ENCODE measurements at places on chromosomes 12 and 14. TPM values are rescaled to one million over a fixed set of nuclear protein-coding genes. Genes with fewer than 3 reads are reported as not detected.

GPRC5D gene
- 0.44 TPM for total RNA-seq

SART3 gene
- total RNA-seq, result 88.4 TPM

SLC38A4 gene
- not detected for total RNA-seq

RGS6 gene
- not detected for total RNA-seq

MVK gene
- 28.5 TPM for total RNA-seq

ATG14 gene
- 12.1 TPM for total RNA-seq

POTEG gene
- total RNA-seq, result not detected

C12orf56 gene
- not detected for total RNA-seq

GRCh38 chr12:93297032-93297431, 80.7 kb upstream of the NUDT4 start:
- H3K4me3 ChIP-seq, result peak overlapping the region; percentile 68
- no peak for DNase-seq
- H3K36me3 ChIP-seq, result no peaks in the 10 kb centered on the region

GRCh38 chr14:79841433-79841832, 369.9 kb downstream of the DIO2 start:
- no peak overlapping the region for H3K27ac ChIP-seq
- no peaks in the 10 kb centered on the region for H3K36me3 ChIP-seq
- no peak for DNase-seq
- no peaks in the 10 kb centered on the region for H3K4me1 ChIP-seq
- no peak overlapping the region for H3K4me3 ChIP-seq

- no peak for DNase-seq
- no peaks in the 10 kb centered on the region for H3K27me3 ChIP-seq
- no peak overlapping the region for H3K27ac ChIP-seq
- H3K4me1 ChIP-seq, result peaks cover 29% of the 10 kb centered on the region
- H3K36me3 ChIP-seq, result peaks cover 62% of the 10 kb centered on the region
Measured at GRCh38 chr14:102359341-102359740, 3.3 kb downstream of the CINP start.

GRCh38 chr14:36275741-36276140, 44.7 kb downstream of the MBIP start:
- H3K27me3 ChIP-seq, result peaks cover 38% of the 10 kb centered on the region
- no peak for DNase-seq
- peaks cover 8% of the 10 kb centered on the region for H3K4me1 ChIP-seq
- no peak overlapping the region for H3K4me3 ChIP-seq

GRCh38 chr14:90111895-90112534, 50.2 kb downstream of the KCNK13 start:
- H3K4me3 ChIP-seq, result no peak overlapping the region
- H3K27me3 ChIP-seq, result peaks cover 17% of the 10 kb centered on the region
- no peak for DNase-seq
- H3K36me3 ChIP-seq, result no peaks in the 10 kb centered on the region

DNA sequence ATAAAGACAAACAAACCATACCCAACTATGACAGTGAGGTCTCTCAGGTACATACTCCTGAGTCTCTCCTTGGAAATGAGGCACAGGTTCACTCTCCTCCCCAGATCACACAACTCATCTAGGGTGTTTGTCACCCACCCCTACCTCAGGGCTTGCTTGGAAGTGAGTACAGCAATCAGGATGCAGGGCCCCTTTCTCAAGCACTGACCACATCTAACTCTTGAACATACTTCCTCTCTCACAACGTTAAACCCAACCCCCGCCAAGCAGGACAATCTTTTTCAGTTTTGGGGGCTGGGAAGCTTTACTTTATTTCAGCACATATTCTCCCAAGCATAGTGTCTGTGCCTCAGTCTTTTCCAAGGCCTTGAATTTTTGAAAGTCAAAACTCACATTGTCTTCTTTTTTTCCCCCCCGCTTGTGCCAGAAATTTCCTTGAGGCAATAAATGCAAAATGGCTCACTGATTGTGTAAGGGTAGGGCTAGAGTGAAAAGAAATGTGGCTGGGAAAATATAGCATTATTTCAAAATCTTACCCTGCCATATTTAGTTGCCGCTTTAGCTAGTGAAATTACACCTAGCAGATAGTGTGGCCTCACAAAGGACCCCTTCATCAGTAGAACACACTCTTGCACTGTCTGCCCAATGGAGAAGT, 2.4 kb upstream of the GPR65 start:
- DNase-seq, result no peak
- peak overlapping the region; percentile 15 for H3K27ac ChIP-seq
- H3K4me3 ChIP-seq, result no peak overlapping the region
- no peaks in the 10 kb centered on the region for H3K27me3 ChIP-seq
- peaks cover 57% of the 10 kb centered on the region for H3K4me1 ChIP-seq

DNA sequence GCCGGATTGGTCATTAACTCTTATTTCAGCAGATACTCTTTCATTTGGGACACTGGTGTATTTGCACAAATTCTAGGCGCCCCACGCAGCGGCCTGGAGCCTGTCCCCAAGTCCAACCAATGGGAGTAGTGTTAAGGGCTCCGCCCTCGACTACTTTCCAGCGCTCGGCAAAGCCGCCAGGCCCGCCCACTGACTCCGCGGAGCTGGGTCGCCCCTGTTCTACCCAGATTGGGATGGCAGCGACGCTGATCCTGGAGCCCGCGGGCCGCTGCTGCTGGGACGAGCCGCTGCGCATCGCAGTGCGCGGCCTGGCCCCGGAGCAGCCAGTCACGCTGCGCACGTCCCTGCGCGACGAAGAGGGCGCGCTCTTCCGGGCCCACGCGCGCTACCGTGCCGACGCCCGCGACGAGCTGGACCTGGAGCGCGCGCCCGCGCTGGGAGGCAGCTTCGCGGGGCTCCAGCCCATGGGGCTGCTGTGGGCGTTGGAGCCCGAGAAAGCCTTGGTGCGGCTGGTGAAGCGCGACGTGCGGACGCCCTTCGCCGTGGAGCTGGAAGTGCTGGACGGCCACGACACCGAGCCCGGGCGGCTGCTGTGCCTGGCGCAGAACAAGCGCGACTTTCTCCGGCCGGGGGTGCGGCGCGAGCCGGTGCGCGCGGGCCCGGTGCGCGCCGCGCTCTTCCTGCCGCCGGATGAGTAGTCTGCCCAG, at the start of gene ACOT6:
Gene ACOT6, plus strand, starts transcription at position 179 of the 707 bp plus-strand sequence. Its CDS starts 55 bp downstream, at position 234.
- peaks cover 3% of the 10 kb centered on the region for H3K4me1 ChIP-seq
- peak within 1 kb of the TSS; percentile 46 for H3K27ac ChIP-seq
- H3K36me3 ChIP-seq, result no peaks in the 10 kb centered on the region
- peak; percentile 58 for DNase-seq
- H3K27me3 ChIP-seq, result no peaks in the 10 kb centered on the region

- no peaks in the 10 kb centered on the region for H3K27me3 ChIP-seq
- H3K36me3 ChIP-seq, result no peaks in the 10 kb centered on the region
- peaks cover 68% of the 10 kb centered on the region for H3K4me1 ChIP-seq
Measured at GRCh38 chr14:68822132-68822651, 29.3 kb upstream of the ZFP36L1 start.

- H3K36me3 ChIP-seq, result peaks cover 15% of the 10 kb centered on the region
- H3K27me3 ChIP-seq, result no peaks in the 10 kb centered on the region
- H3K4me3 ChIP-seq, result no peak overlapping the region
- DNase-seq, result no peak
Measured at GRCh38 chr14:102394717-102395375, 32.1 kb downstream of the TECPR2 start.

DNA sequence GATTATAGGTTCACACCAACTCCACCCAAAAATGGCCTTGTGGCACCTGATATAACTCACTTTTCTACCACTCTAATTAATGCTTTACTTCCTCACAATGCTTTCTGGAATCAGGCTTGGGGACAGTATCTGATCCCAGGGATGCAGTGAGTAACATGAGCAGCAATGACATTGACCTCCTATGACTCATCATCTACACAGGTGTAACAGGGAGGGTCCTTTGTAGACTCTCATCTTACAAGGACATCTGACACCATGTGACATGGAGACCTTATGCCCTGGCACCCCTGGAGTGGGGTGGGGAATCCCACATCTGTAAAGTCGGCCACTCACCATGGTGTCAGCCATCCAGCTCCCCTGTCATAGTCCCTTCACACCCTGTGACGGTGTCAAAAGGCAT, 586.4 kb downstream of the MED13L start:
- H3K27me3 ChIP-seq, result peaks cover 2% of the 10 kb centered on the region
- H3K27ac ChIP-seq, result no peak overlapping the region

DNA sequence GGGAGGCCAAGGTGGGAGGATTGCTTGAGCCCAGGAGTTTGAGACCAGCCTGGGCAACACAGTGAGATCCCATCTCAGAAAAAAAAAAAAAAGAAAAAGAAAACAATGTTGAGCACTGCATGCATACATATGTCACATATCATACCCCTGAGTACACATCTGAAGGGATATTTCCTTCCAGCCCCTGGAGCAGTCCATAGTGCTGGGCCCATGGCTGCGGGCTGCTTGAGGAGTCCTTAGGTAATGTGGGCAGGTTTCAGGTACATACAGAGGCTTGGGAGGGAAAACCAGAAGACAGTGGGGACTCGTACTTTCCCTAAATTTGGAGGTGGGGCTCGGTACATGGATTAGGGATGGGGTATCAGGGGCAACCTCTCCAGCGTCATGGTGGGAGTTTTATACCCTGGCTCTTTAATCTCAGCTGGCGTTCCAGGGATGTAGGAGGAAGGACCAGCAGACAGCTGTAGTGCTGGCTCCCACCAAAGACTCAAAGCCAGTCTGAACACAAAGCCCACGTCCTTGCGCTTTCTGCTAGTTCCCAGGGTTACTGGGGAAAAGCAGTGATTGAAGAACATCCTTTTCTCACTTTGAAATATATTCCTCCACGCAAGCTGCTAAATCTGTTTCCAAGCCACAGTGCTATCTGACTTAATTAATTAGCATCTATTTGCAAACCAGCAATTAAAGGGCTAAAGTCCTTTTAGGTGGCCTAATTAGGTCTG, 5.2 kb downstream of the OTUB2 start:
- no peak overlapping the region for H3K27ac ChIP-seq
- H3K27me3 ChIP-seq, result peaks cover 3% of the 10 kb centered on the region
- no peak overlapping the region for H3K4me3 ChIP-seq
- no peaks in the 10 kb centered on the region for H3K4me1 ChIP-seq
- no peak for DNase-seq

- no peak overlapping the region for H3K27ac ChIP-seq
- DNase-seq, result no peak
- H3K4me1 ChIP-seq, result peaks cover 2% of the 10 kb centered on the region
Measured at GRCh38 chr12:48342980-48343379, 7.7 kb downstream of the ZNF641 start.

DNA sequence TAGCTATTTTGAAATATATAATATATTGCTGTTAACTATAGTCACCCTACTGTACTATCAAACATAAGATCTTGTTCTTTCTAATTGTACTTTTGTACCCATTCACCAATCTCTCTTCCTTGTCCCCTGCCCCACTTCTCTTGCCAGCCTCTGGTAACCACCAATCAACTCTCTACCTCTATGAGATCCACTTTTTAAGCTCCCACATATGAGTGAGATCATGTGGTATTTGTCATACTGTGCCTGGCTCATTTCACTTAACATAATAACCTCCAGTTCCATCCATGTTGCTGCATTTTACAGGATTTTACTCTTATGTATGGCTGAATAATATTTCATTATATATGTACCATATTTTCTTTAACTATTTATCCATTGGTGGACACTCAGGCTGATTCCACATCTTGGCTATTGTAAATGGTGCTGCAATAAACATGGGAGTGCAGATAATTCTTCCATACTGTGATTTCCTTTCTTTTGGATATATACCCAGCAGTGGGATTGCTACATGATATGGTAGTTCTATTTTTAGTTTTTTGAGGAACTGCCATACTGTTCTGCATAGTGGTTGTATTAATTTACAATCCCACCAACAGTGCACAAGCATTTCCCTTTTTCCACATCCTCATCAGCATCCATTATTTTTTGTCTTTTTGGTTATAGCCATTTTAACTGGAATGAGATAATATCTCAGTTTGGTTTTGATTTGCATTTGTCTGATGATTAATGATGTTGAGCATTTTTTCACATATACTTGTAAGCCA, 33.5 kb upstream of the SPIC start:
- peaks cover 2% of the 10 kb centered on the region for H3K27me3 ChIP-seq
- no peak for DNase-seq
- H3K4me3 ChIP-seq, result no peak overlapping the region
- H3K27ac ChIP-seq, result no peak overlapping the region

DNA sequence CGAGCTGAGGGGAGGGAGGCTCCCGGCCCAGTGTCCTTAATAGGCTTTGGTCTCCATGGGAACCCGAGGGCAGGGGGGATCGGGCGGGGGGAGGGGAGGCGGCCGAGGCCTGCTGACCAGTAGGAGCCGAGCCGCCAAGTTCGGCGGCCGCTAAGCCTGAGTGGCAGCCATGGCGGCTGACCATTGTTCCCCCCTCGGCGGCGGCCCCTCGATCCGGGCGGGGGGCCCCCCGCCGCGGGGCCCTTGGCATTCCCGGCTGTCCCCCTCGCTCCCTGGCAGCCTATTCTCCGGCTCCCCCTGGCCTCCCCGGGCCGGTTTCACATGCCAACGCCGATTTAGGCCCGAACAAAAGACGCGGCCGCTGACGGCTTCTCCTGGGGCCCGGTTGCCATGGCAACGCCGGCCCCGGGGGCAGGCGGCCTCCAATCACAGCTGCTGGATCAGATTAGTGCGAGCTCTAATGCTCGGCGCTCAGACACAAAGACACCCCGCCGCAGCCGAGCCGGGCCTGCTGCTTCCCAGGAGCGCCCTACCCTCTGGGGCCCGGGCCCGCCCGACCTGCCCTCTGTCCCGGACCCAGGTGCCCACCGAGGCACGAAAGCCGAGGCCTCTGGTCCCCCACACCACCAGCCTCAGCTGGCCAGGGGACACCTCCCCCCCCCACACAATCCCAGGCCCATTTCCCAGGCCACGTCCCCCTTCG, 7.3 kb downstream of the MSI1 start:
- H3K36me3 ChIP-seq, result no peaks in the 10 kb centered on the region
- H3K27ac ChIP-seq, result no peak overlapping the region
- H3K4me1 ChIP-seq, result peaks cover 3% of the 10 kb centered on the region

DNA sequence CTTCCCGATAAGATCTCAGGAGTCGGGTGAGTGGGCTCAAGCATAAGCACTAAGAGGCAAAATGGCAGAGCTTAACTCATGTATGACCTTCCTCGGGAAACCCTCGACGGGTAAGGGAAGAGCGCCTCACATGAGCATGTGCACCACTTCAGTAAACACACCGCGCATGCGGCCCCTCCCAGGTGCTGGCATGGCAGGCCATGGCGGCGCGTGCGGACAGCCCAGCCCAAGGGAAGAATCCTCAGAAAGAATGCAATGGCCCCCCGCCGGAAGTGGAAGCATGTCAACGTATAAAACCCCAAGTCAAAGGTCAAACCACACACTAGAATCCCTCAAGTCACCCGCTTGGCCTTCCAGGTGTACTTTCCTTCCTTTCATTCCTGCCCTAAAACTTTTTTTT, 6.6 kb upstream of the TNFAIP2 start:
- no peak overlapping the region for H3K27ac ChIP-seq
- no peak overlapping the region for H3K4me3 ChIP-seq
- H3K4me1 ChIP-seq, result peaks cover 19% of the 10 kb centered on the region
- H3K36me3 ChIP-seq, result no peaks in the 10 kb centered on the region

Measured in activated B cell treated with CpG ODN at 0.5 μM for 24 hours (primary cell).